ENCODE measurements at places on chromosomes 3 and 15.

GRCh38 chr3:8442993-8443650, 58.5 kb upstream of the LMCD1 start:
- DNase-seq: no peak

DNA sequence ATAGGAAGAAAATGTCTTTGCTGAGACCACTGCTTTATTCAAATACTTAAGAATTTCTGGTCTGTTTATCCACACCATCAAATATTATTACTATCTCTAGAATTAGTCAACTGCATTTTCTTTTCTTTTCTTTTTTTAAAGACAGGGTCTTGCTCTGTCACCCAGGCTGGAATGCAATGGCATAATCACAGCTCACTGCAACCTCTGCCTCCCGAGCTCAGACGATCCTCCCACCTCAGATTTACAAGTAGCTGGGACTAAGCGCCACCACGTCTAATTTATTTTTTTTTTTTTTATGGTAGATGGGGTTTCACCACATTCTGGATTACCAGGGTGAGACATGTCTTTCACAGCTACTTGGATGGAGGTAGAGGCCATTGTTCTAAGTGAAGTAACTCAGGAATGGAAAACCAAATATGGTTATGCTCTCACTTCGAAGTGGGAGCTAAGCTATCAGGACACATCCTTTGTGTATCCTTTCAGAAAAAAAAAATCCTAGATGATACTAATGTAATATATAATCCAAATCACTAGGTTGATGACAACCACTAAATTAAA, 52.8 kb downstream of the STAG1 start:
- DNase-seq: no peak

- no peak for DNase-seq
Measured at GRCh38 chr3:117117188-117117936, 407.8 kb downstream of the TUSC7 start.

DNA sequence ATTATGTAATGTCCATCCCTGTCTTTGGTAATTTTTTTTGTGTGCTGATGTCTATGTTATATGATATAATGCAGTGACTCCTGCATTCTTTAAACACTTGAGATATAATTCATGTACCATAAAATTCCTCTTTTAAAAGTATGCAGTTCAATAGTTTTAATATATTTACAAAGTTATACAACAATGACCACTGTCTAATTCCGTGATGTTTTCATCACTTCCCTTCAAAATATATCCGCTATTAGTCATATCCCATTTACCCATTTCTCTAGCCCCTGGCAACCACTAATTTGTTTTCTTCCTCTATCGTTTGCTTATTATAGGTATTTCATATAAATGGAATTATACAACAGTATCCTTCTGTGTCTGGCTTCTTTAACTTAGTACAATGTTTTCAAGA, 64.9 kb upstream of the SUCLG2 start:
- no peak for DNase-seq

GRCh38 chr3:13046569-13047274, 26.5 kb downstream of the IQSEC1 start:
- no peak for DNase-seq

- peak; percentile 64 for DNase-seq
Measured at GRCh38 chr3:145939431-145939830, 221.6 kb downstream of the PLOD2 start.

DNA sequence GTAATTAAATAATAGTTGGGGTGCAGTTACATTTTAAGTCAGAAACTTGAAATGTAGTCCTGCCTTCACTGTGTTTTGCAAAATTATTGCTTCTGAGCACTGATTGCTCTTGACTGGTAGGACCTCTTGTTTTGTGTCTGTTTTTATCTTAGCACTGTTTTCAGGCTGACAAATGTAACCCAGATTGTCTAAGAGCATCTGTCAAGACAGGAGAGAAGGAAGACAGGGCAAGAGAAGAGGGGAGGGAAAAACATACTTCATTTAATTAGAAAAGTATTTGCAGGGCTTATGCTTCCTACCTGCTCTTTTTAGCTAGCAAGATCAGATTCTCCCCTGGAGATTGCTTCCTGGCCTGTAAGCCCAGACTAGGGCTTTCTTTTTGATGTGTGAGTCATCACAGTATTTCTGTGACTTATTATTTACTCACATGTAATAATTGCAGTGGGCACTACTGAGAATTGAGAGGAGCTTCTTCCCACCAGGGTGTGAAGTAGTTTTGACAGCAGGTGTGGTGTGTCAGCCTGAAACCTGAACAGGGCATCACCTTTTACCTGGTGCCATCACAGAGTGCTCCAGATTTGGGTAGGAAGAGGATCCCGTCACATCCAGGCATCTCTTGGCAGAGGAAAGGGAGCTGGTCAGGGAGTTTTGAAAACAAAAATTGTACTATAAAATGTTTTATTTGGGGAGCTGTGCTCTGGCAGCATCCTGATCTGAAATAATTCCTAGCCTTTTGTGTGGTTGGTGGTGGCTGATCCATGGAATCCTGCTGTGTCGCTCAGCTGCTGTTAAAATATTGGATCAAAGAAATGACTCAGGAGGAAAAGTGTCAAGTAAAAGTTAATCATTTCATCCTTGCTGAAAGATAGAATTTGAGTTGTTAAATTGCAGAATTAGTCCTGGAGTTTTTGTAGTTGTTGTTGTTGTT, 98.2 kb downstream of the TMEM108 start:
- DNase-seq: peak; percentile 15

DNA sequence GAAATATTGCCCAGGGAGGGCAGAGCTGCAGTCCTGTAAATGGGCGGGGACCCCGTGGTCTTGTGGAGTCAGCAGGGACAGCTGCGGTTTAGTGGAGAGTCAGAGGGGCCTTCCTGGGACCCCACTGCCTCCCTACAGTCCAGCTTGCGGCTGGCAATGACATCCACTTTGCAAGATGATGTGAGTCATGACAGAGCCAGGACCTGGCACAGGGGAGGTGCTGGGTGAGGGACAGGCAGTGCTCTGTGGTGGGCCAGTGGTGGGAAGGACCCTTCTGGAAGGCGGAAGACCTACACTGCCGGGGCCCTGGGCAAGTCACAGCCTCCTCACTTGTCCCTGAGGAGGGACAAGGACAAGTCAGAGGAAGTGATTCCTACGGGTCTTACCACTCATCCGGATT, 17.8 kb downstream of the APBA2 start:
- DNase-seq: no peak

GRCh38 chr15:28901587-28901980, 15.8 kb downstream of the APBA2 start:
- DNase-seq: no peak

- no peak for DNase-seq
Measured at GRCh38 chr3:143627336-143627735, 220.9 kb downstream of the SLC9A9 start.

DNA sequence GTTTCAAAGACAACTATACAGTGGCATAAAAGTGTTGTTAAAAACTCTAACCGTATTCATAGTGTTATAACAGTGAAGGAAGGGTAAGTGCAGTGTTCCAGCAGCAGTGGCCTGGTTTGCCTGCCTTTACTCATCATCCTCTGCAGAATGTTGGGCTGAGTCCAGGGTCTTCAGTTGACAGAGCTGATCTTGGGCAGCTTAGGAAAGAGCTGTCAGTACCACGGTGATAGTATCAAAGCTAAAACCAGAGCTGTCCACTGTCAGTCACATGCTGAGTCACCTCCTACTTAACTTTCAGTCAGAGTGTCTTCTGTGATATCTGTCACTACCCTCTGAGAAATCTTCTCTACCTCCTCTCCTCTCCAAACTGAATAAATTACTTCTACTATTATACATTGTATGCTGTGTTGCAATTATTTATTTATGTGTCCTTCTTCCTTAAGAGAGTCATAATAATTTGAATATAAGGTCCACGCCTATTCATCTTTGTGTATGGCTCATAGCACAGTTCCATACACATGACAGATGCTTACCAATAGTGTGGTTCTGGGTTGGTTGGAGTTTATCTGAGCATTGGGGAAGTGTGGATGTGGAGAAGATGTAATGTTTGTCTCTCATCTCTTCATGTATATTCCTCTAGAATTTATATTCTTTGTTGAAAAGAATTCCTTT, 242.1 kb downstream of the ZIC1 start:
- DNase-seq: no peak

GRCh38 chr3:197846491-197846890, 55.4 kb downstream of the LRCH3 start:
- no peak for DNase-seq

DNA sequence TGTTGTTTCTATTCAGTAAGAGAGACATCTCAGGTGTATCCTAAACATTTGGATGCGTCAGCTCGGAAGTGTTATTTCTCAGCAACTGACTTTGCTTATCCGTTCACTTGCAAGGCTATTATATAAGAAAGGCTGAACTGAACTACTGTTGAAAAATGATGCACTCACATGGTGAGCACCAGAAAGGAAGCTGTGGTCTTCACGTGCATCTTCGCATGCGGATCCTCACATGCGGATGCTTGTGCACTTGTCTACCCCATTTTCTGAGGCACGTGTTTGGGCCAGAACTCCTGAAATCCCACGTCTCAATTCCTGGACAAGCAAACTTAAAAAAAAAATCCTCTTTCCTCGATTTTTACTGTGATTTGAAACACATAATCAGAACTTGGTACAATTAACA, 63.2 kb downstream of the PDZRN3 start:
- DNase-seq: no peak

DNA sequence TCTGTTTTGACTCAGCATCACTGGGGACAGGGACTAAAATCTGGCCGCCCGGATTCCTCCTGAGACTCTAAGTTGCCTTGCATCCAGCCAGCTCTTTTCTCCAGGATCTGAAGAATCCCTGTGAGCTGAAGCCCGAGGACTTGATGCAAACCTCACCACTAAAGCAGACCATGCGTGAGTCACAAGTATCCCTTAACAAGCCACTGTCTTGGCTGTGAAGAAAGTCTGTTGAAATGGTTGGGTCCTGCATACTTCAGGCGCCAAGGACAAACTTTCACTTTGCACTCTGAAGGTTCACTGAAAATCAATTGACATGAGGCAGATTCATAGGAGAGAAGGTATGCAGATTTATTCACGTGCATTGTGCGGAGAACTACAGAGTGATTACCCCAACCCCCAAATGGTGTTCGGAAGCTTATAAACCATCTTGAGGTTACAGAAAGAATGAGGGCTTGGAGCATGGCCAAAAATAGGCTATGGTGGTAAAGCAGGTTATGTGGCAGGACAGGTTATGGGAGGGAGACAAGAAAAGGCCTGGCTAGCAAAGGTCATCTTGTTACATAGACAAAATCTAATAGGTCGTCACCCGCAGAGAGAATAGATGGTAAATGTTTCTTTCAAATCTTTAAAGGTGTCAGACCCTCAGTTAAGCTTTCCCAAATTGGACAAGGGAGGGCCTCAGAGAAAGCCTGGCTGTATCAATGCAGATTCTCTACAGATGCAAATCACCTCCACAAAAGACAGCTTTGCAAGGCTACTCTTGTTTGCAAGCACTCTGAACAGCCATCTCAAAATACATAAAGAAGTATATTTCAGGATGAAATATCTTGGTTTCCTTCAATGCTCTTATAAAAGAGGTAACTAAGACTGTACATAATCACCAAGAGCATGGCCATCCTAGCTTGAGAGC, 126.3 kb upstream of the PLAAT1 start:
- no peak for DNase-seq

DNA sequence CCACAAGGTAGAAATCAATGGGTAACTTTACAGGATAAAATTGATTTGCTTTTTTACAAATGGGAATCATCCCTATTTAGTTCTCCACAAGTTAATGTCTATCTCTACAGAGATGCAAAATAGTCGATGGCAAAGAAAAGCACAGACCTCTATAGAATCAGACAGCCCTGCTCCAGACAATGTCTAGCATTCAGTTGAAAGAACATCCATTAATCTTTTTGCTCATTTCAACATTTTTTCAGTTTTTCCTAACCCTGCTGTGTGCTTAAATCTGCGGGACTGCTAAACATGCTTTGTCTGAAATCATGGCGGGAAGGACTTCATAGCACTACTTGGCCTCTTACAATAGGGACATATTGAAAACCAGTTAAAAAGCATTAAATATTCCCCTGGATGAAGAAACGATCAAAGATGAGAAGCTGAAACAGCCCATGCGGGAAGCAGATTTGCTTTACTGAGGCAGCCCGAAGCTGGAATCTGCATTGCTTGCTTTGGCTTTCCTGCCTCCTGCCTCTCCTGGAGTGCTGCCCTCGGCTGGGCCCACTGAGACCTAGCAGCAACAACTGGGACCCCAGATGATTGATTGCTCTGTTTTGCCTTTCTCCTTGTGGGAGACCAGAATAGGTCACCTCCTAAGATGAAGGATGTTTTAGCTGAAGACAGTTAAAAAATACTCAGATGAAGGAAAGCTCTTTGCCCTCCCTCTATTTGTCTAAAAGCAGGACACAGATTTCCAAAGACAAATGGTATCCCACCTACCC, 38.5 kb upstream of the RASGRP1 start:
- no peak for DNase-seq

All from NCI-H1105 treated with DMSO at 0.1 percent for 48 hours (cell line).